Activated naive CD8-positive, alpha-beta T cell treated with anti-CD3 and anti-CD28 coated beads, Interleukin-2, amount 50 U/mL, for 16 hours (primary cell): ENCODE measurements at places on chromosomes 6 and 20.
A peak's percentile ranks its signal among the peaks of the same experiment; 100 is the strongest.

DNA sequence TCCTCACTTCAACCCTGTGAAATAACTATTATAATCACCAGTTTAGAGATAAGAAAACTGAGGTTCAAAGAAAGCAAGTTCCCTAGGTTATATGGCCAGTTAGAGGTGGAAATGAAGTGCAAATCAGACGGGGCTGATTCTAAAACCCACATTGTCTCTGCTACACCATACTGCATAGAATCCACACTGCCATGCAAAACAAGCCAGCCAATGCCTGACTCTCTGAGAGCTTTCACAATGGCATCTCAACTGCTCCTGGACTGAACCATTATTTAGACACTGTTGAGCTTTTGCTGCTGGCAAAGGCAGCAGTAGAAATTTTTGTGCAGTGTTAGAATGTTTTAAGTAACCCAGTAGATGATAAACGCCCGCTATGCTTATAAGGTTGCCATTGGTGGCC is 195.2 kb upstream of the CNR1 start:
- no peak for DNase-seq

- DNase-seq: no peak
Measured at GRCh38 chr6:132872923-132873322, 58.6 kb downstream of the RPS12 start.

DNA sequence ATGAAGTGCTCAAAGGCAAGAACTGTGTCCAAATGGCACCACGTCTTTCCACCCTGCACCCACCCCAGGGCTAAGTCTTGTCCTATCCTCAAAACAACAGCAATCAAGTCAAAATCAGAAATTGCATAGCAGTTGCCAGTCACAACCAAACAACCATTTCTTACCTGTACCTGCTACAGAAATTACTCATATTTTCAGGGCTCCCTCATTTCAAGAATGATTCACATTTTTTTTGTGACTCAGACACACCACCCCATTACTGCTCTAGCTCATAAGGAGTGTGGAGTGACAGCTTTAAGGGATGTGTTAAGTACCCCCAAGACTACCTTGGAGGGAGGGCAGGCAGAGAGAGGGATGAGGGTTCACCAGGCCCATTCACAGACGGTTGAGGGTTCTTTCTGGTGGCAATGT is 111.7 kb downstream of the TRERF1 start:
- DNase-seq: no peak

GRCh38 chr6:136723780-136724179 is 68.5 kb downstream of the MAP3K5 start:
- peak; percentile 3 for DNase-seq

DNA sequence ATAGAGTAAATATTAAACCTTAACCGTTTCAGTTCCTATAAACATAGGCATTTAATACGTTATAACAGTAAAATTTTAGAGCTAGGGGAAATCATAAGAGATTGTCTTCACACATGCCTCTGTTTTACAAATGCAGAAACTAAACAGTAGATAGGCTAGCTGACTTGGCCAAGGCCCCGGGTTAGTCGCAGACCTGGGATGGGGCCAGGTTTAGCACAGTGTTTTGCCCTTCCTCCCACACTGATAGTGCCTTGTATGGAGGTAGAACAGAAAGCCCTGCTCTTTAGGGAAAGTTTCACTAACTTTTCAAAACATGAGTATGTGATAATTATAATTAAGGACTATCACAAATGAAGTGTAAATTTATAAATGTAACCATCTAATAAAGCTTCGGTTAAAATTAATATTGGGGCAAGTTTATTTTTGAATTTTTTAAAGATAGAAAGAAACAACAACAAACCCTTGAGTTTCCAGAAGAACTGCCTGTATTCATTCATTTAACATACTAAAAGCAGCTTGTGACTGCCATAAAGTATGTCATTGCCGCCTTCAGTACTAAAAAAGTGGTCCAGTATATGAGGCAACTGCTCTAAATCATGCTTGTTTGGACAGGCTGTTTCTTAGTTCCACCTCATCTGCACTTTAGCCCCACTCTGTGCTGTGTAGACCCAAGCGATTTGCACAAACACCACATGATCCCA is 62.5 kb upstream of the LOC128125822 start:
- no peak for DNase-seq

DNA sequence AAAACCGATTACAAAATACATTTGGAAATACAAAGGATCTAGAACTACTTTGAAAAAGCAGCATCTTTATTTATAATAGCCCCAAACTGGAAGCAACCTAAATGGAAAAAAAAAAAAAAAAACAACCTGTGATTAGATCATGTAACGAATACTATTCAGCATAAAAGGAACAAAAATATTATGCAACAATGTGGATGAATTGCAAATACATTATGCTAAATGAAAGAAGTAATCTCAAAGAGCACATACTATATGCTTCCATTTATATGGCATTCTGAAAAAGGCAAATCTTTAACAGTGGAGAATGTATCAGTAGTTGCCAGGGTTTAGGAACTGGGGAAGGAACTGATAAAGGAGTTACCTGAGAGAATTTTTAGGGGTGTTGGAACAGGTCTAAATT is 28.9 kb downstream of the IRAK1BP1 start:
- no peak for DNase-seq

- DNase-seq: no peak
Measured at GRCh38 chr6:11244387-11245126, 12.1 kb upstream of the NEDD9 start.

DNA sequence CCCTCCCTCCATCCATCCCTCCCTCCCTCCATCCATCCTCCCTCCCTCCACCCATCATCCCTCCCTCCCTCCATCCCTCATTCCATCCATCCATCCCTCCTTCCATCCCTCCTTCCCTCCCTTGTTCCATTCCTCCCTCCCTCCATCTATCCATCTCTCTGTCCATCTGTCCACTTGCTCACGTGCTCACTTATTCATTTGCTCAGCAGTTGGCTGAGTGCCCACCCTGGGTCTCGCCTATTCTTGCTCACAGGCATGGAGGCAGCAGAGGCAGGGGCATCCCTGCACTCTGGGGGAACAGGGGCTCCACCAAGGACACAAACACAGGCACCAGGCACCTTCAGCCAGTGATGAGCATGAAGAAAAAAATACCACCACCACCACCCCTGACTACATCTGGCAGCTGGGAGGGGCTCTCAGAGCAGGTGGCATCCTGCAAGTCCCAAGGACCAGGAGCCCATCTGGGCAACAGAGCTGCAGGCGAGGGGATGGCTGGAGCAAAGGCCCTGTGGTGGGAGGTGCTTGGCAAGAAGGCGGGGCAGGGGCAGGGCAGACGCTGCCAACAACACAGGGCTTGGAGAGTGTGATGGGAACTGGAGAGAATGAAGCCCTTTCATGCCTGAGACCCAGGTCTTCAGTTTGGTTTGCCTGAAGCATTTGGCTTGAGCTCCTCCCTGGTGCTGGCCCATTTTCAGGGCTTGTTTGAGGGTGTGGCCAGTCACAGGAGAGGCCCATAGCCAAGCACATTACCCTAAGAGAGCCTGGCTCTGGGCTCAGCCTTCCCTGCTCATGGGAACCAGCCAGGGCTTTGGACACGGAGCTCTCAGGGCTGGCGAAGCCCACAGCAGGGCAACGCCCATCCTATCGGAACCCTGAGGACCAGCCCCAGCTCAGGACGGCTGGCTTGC is 40.2 kb upstream of the MRGBP start:
- DNase-seq: no peak

- no peak for DNase-seq
Measured at GRCh38 chr6:106787327-106788196, 158.2 kb downstream of the QRSL1 start.

- no peak for DNase-seq
Measured at GRCh38 chr6:80438772-80439171, 332.3 kb downstream of the BCKDHB start.

DNA sequence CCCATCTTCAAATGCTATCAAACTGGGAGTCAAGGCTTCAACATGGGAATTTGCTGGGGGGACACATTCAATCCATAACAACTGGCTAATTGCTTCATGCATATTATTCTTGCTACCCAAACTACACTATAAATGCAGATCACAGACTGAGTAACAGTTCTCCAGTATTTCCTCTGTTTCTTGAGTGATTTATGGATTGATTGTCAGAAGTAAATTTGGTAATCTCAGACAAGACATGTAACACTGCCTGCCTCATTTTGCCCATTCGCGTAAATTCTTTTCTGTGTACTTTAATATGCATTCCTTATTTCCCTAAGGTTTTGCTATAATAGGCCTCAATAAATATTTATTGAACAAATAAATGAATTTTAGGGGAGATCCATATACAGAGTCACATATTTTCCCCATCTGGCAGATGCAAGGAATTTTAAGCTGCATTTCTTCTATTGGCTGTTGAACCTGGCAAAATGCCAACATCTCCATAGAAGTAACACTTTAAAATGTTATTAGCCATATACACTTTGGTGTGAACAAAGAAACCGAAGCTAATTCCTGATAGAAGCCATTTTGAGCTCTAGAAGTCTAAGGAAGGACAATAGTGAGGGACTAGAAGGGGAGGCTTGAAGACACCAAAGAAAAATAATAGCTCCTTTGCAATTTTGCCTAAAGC is 98.2 kb downstream of the QRSL1 start:
- DNase-seq: no peak

DNA sequence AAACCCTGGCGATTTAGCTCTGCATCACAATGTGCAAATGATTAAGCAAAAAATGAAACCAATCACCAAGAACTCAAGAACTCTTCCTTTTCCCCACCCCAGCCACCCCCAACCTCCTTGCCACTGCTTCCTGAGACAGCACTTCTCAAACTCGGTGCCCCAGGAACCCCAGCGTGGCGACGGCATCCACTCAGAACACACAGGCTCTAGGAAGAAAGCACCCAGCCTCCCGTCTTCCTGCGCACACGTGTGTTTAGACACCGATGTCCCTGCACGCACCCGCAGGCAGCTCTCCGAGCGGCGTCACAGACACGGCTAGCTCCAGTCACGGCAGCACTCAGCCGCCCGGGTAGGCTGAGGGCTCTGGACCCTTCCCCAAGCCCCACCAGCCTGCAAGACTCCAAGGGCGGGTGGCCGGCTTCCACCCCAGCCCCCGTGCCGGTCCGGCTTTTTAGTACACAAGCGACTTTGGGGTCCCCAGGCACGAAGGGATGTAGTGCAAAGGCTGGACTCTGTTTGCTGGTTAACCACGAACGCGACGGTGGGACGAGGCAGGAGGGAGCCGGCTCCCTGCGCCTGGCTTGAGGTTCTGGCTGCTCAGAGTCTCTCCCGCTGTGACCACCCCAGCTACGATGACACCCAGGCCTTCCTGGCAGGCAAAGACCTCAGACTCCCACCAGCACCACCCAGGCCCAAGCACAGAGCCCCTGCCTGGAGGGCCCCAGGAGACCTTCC is 51.9 kb downstream of the KCNQ2 start:
- DNase-seq: no peak

DNA sequence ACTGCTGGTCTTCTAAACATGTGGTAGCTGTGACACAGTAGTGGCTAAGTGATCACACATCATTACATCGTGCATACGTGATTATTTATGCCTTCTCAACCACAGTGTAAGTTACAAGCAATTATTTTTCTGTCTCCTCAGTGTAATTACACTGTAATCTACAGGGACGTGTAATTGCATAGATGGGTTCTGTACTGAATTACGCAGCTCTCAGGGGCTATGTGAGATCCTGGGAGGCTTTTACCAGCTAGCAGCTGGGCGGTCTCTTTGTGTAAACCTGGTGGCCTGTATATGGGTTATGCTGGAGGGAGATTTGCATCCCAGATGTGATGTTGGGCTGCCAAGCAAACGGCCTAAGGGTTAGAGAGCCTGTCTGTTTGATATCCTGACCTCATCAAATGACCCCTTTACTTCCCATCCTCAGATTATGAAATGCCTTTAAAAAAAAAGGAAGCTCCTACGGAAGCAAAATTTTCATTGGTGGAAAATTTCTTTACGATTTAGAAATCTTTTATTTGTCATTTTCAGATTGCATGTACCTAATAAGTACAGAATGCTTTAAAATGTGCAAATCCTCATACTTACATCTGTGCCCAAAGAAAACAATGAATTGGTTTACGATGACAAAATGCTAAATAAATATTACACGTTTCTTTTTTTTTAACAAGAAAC is 402.8 kb upstream of the JAG1 start:
- no peak for DNase-seq

- DNase-seq: no peak
Measured at GRCh38 chr6:108118810-108119768, 44.5 kb upstream of the OSTM1 start.

GRCh38 chr20:9235518-9235917 is 166.6 kb downstream of the PLCB4 start:
- DNase-seq: no peak

GRCh38 chr6:84392261-84392660 is 164.8 kb upstream of the CEP162 start:
- no peak for DNase-seq

GRCh38 chr20:64154590-64155257 is 9.5 kb upstream of the MYT1 start:
- DNase-seq: no peak
